Activated naive CD4-positive, alpha-beta T cell (primary cell): ENCODE measurements at places on chromosomes 7 and 10.

DNA sequence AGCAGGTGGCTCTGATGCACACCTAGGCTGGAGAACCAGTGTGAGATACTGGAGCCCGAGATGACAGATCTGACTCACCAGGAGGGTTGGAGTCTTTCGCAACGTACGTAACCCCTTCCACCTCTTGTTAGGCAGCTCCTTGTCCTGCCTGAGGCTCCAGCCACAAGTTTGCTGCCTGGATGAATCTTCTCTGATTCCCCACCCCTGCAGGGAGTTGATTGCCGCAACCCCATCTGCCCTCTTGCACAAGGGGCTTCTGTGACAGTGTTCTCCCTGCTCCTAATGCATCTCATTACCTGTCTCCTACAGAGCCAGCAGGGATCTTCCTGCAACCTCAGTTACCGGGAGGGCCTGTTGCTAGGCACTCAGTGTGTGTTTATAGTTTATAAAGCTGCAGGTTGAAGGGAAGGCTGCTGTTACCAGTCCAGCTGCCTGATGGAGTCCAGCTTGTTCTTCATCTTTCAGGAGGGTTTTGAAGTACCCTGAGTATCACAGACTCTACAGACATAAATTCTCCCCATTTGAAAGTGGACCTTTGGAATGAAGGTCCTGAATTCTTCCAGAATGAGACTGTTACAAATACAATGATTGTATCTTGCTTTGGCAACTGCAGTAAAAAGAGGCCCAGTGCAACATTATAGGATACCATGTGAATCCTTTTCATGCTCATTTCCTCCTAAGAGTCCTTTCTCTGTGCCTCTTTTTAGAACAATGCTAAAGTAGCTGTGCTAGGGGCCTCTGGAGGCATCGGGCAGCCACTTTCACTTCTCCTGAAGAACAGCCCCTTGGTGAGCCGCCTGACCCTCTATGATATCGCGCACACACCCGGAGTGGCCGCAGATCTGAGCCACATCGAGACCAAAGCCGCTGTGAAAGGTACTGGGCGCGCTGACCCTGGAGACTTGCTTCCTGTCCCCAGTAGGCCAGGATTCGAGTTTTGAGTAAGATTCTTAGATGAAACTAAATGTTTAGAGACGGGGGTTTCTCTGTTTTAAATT lies 6.5 kb downstream of the MDH2 start:
- DNase-seq = no peak

DNA sequence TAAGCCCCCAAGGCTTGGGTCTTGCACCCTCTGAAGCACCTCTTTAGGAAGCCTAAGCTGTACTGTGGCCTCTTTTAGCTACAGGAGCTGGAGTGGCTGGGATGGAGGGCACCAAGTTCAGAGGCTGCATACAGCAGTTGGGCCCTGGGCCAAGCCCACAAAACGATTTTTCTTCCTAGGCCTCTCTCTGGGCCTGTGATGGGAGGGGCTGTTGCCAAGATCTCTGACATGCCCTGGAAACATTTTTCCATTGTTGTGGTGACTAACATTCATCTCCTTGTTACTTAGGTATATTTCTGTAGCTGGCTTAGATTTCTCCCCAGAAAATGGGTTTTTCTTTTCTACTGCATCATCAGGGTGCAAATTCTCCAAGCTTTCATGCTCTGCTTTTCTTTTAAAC lies 375.7 kb upstream of the NPSR1 start:
- DNase-seq = no peak

DNA sequence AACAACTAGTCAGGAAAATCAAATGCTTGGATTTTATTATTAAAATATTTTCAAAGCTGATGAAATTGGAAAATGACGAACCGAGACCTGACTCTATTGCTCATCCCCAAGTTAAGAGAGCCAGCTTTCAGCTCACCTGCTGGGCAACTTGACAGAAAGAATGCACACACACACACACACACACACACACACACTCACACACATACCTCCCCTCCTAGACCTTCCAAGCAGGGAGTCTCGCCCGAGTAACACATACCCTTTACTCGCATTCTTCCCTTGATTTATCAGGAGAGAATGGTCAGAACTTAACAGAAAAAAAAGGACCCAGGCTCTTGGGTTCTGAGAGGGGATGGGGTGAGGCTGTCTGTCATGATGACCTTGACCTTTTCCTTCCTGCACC lies 19.1 kb downstream of the GPRIN2 start:
- DNase-seq = no peak

- no peak for DNase-seq
Measured at GRCh38 chr7:98387544-98388226, 13.2 kb downstream of the BAIAP2L1 start.

- no peak for DNase-seq
Measured at GRCh38 chr10:83276971-83277370, 862.3 kb upstream of the GHITM start.

GRCh38 chr7:143487061-143487460 lies 9.4 kb downstream of the TAS2R41 start:
- no peak for DNase-seq

DNA sequence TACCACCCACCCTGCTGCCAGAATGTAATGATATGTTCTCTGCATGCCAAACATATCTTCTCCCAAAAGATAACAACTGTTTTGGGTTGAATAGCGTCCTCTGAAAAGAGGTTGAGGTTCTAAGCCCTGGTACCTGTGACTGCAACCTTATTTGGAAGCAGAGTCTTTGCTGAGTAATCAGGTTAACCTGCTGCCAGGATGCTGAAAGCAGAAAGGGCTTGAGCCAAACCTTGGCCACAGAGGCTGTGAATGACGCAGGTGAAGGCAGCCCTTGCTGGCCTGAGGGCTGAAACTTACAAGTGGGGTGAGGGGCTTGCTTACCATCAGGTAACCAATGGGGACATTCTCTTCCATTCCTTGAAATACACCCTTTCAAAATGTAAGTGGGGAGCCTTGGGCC lies 151.8 kb upstream of the RHEB start:
- DNase-seq = no peak

DNA sequence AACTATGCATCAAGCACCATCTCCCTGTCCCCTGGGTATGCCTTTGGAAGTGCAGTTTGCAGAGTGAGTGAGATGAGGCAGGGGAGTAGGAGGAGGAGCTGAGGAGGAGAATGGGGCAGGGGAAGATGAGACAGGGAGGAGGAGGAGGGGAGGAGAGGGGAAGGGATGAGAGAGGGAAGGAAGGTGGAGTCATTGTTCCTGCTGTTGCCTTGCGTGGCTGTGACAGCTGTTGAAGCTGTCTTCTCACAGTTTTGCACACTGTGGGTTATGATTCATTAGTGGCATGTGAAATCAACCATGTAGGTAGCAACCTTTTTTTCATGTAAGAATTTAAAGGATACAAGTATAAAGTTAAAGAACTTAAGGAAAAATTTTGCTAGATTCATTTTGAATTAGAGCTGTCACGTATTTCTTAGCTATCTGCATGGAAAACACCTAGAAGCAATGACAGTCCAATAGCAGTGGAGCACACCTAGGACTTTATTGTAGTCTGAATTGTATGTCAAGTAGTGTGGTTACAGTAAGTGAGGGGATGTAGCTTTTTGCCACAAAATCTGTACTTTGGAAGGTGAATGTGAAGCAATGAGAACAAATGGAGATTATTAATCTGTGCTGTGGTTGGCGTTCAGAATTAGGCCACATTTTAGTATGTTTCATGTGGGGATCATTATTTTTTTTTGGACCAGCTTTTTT lies 21.7 kb downstream of the CCM2 start:
- DNase-seq = no peak

- no peak for DNase-seq
Measured at GRCh38 chr7:81846398-81846797, 76.6 kb upstream of the HGF start.

DNA sequence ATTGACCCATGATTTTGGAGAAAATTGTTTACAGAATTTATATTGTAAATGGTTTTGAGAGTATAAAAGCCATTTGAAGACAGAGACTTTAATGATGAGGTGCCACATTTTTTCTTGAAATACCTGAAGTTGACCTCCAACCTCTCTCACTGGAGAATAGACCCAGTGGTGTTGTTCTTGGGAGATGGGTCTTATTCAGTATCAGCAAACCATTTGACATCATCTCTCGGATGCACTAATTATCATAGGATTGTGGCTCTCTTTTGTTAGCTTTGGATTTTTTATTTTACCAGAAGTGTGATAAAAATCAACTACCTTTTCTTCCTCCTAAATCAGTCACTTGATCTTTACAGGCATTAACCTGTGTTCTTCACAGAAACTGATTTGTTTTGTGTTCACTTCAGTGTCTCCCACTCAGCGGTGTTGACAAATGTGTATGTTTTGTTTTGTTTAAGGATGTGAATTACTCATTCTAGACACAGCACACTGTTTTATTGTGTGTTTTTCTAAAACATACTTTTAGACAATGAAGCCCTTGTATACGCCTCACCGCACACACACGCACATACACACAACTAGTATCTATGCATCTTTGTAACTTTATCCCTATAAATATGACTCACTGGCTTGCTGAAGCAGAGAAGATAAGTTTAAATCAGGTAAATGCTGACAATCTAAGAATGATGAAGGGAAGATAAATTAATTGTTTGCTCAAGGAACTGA lies 455.6 kb downstream of the INHBA start:
- DNase-seq = no peak

DNA sequence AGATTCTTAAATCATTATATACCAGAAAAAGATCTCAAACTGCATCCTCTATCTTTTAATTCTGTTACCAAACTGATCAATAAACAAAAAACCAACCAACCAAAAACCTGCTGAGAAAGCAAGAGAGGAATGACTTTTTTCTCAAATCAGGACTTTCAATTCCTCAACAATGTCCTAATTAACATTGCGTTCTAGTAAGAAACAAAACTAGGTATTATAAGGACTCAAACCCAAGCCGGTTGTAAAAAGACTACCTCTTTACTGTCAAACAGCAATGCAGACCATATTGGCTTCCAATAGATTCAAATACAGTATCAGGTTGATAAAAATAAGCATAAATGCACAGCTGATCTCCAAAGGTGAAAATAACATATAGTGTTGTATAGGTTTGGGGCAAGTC lies 57.3 kb downstream of the ETV1 start:
- DNase-seq = no peak

DNA sequence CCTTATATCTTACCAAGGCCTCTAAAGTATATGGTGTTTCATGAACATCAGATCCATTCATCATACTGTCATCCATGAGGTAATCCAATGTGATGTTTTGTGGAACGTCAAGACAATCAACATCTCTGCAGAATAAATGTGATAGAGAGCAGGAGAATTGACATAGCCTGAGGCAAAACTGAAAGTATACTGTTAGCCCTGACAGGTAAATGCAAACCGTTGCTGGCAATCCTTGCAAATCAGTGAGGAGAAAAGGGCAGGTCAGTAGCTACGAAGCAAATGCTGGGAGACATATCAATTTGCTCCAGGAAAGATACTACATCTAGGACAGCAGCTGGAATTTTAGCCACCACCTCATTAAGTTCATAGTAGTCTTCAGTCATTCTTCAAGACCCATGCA lies 4.5 kb upstream of the CCDC3 start:
- DNase-seq = no peak

DNA sequence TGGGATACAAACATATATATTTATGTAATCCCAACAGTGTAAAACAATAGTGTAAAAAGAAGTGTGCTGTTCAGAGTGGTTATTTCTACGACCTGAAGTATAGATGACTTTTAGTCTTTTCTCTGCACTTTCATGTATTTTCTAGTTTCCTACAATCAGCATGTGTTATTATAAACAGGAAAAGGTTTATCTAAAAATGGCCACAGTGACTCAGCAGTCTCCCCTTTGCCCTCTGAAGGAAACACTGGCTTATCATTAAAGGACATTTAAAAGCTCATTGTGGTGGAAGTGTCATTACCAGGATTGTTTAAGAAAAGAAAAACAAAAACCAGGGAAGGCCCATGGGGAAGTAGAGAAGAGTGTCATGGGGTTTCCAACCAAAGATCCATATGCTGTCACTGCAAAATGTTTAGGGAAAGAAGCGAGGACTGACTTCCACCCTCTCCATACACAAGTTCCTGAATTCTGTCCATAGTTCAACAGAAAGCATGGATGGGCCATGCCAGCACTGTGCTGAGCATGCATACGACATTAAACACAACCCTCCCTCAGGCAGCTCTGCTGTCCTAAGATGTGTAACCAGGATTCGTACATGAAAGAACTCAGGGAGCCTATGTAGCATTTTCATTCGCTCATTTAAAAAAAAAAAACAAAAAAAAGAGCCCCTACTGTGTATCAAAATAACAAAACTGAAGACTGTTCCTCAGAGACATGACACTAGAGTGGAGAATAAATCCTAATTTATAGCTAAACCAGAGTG lies 10.2 kb downstream of the CYREN start:
- no peak for DNase-seq

GRCh38 chr10:100829097-100829870 lies 83.5 kb upstream of the SLF2 start:
- no peak for DNase-seq

- no peak for DNase-seq
Measured at GRCh38 chr10:201328-201771, 66.1 kb downstream of the ZMYND11 start.

DNA sequence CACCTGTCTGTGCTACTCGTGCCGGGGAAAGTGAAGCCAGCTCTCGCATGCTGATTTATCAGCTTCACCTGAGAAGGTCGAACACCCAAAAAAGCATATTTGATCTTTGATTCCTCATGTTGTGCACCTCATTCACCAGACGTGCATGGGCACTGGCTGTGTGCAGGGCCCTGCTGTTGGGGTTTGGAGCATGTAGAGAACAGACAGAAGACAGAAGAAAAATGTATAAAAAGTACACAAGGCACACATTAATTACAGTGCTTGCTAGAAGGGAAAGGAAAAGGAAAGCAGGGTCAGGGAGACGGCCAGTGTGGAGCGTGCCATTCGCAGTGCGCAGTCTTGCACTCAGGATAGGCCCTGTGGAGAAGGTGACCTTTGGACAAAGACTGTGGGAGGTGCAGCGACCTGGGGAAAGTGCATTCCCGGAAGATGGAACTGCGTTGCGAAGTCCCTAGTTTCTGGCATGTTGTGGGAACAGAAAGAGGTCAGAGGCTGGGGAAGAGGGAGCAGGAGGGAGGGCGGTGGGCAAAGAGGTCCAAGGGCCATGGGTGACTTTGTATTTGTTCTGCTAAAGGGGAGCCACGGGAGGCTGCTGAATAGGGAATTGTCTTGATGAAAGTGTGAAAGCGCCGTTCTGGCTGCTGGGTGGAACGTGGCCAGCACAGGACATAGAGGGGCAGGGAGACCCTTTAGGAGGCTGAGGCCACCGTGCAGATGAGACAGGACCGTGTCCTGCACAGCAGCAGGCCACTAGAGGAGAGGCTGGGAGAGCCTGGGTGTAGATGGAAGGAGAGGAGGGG lies 232.8 kb downstream of the GLRX3 start:
- no peak for DNase-seq

- DNase-seq = no peak
Measured at GRCh38 chr7:48250441-48250951, 79.2 kb downstream of the ABCA13 start.

- no peak for DNase-seq
Measured at GRCh38 chr7:129184981-129185670, 3.3 kb upstream of the SMO start.

DNA sequence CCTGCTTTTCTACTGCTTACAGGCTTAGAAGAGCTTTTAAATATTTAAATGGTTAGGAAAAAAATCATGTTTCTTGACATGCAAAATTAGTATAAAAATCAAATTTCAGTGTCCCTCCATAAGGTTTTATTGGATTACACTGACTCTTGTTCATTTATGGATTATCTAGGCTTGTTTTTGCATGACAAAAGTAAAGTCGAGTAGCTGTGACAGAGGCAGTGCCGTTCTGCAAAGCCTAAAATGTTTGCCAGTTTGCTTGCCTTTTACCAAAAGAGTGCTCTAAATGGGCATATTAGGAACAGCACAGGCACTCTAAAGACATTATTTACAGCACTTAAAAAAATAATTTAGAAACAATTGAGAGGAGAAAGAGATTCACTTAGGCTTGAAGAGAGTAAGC lies 139.6 kb downstream of the TSPAN12 start:
- DNase-seq = no peak
